ENCODE measurements at places on chromosomes 4 and X.

- no peak for DNase-seq
Observed at GRCh38 chrX:28920153-28920943, 333.1 kb downstream of the IL1RAPL1 start.

- DNase-seq, result no peak
Observed at GRCh38 chr4:55435141-55435841, 39.5 kb downstream of the TMEM165 start.

GRCh38 chr4:42865572-42866189 is 26.8 kb upstream of the GRXCR1 start:
- no peak for DNase-seq

DNA sequence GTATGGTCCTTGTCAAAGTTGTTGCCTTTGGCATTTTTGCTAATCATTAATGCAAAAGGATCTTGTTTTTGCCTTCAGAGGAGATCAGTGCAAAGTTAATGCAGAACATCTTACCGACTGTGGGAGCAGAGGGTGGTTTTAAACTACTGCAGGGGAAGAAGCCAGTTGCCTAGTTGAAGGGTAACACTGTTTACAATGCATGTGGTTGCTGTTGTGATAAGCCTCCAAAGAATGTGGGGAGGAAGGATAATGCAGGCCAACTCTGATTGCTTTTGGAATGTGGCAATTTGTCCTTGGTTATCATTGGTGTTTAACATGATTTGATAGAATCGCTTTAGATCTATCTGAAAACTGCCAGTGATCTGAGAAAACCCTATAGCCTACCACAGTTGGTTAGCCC is 204.3 kb upstream of the TLL1 start:
- DNase-seq, result no peak

DNA sequence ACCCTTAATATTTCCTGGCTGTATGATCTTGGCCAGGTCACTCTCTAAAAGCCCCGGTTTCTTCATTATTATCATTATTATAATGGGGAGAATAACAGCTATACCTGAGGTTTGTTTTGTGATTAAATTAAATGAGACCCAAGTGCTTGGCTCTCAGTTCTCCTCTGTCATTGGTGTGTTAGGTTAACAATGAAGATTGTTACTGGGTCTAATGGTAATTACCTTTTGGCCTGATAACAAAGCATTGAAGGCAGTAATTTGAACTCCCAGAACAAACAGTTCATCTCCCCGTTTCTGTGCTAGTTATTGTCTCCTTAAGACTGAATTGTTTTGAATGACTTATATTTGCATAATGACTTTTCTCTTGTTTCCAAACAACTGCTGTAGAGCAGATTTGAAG is 6.8 kb upstream of the ANAPC4 start:
- no peak for DNase-seq

- no peak for DNase-seq
Observed at GRCh38 chr4:123976285-123976684, 579.7 kb downstream of the SPRY1 start.

- no peak for DNase-seq
Observed at GRCh38 chr4:170875868-170876267, 786.1 kb upstream of the AADAT start.

GRCh38 chr4:103067841-103068547 is 8.6 kb downstream of the SLC9B2 start:
- no peak for DNase-seq

- no peak for DNase-seq
Observed at GRCh38 chr4:104451573-104451972, 43.1 kb downstream of the CXXC4 start.

- no peak for DNase-seq
Observed at GRCh38 chrX:19785647-19786046, 101.8 kb downstream of the SH3KBP1 start.

DNA sequence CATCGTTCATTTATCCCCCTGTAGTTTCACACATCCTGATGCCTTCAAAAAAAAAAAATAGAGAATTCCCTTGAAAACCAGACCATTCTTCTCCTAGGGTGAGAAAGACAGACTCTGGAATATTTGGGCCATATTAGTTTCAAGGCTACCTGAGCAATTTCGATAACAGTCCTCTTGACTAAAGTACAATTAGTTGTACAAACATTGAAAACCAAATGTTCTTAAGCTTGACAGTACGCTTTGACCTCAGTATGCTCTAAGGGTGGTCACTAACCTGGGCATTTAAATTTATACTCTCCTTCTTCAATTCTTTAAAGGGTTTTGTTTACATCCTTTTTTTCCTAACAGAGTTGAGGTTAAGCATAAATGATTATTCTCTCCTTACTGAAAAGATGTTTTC is 364.6 kb upstream of the FTHL17 start:
- DNase-seq, result no peak

GRCh38 chrX:144732588-144732987 is 514.7 kb upstream of the SPANXN1 start:
- DNase-seq, result no peak

DNA sequence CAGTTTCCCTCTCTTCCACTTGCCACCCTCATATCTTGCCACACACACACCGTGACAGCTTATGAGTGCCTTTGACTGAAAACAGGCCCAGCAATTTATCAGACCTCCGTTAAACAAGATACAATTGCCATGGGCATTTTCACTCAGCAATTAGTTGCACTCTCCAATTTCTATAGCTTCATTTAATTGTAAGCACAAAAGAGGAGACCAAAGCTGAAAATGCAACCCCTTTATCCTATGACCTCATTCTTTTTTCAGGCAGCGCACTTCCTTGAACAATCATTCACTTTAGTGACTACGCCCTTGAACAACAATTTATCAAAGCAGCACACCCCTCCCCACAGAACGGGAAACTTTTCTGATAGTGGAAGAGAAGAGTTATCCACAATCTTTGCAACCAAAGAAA is 4.1 kb downstream of the POF1B start:
- DNase-seq, result no peak

DNA sequence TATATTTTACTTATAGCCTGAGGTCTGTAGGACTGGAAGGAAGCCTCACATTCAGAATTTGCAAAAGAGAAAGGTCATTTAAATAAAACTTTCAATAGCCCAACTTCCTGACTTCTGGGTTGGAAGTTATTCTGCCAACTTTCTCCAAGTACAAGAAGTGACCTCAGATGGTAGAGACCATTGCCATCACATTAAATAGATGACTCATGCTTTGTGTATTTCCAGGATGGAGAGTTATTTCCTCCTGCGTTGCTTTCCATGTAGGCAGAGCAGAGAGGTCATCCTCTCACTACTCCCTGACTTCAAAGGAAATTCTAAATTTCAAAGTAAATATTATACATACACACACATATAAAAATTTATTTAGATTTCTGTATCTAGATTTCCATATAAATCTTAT is 73.0 kb upstream of the NR3C2 start:
- no peak for DNase-seq

- no peak for DNase-seq
Observed at GRCh38 chrX:15451913-15452312, 41.2 kb downstream of the PIR start.

- DNase-seq, result no peak
Observed at GRCh38 chr4:55673424-55673823, 37.3 kb upstream of the NMU start.

DNA sequence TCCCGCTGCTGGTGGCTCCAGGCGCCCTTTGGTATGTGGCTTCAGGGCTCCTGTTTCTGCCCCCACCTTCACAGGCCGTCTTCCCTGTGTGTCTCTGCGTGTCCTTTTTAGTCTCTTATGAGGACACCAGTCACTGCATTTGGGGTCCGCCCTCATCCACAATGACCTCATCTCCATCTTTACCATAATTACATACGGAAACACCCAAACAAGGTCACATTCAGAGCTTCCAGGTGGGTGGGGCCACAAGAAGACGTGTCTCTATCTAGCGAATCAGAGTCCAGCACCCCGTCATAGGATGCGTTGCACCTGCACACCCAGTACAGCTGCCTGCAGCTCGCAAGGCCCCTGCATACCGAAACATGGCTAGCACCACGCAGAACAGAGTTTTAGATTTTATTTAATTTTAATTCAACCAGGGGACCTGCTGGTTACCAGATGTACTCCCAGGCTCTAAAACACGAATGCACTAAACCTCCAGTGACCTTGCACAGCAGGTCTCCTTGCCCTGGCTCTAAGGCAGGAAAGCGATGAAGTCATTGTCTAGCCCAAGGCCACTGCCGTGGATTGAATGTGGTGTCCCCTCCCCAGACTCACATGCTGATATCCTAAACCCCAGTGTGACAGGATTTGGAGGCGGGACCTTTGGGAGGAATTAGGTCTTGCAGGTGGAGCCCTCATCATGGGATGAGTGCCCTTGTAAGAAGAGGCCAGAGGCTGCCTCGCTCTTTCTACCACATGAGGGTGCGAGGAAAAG is 30.3 kb downstream of the ABLIM2 start:
- DNase-seq, result no peak

DNA sequence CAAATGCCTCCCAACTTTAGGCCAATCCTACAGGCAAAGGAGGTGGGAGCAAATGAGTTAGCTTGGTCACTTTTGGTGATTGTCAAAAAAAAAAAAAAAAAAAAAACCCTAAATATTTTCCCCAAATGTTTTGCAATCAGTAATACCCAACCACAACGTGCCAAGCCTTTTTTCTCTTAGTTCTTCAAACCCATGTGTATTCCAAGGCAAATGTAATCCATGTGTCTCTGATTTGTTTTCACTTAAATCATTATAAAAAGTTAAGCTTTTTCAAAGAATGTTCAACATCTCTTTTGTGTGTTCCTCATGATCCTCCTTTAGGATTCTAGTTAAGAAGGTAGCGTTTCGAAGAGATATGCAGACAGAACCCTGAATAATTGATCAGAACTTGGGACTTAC is 328.4 kb downstream of the PAPSS1 start:
- no peak for DNase-seq

DNA sequence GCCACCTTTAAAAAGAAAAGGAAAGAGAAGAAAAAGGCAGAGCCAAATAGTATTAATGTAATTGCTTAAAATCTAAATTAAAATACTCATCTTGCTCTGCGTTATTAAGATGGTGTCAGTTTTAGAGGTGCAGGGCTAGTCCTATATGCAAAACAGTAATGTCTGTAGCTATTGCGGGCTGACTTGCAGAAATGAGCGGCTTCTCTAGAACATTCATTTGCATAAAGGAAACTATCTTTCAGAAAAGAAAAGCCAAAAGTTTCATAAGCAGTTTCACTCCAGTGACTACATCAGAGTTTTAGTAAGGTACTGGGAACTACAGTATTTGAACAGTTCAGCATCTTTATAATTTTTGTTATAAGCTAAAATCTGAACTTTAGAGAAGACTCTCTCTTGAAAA is 6.0 kb downstream of the SMAD1 start:
- no peak for DNase-seq

GRCh38 chr4:141142423-141142822 is 9.2 kb upstream of the RNF150 start:
- no peak for DNase-seq

- no peak for DNase-seq
Observed at GRCh38 chr4:38803833-38804653, 548 bp downstream of the TLR1 start.

DNA sequence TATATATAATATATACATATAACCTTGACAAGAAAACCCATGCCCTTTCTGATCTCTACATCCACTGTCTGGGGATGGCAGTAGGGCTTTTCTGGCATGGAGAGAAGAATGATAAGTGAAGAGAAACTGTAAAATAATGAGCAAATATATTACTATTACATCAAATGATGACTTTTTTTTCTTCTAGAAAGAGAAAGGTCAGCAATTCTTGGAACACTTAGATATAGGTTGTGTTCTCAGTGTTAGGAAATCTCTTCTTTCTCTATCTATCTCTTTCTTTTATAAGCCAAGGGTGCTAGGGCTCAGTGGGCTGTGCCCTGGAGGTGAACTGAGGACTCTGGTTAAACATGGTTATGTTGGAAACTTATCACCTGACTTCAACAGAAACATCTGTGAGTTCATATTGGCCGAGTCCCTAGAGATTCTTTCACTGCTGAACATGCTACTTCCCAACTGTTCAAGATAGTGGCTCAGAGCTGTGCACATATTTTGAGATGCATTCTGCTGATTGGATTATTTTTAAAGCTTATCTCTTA is 265.1 kb downstream of the GBA3 start:
- DNase-seq, result no peak

- DNase-seq, result no peak
Observed at GRCh38 chr4:165684177-165684805, 188.7 kb upstream of the TLL1 start.

GRCh38 chr4:48372272-48372671 is 30.9 kb downstream of the SLAIN2 start:
- no peak for DNase-seq

GRCh38 chr4:122879001-122879400 is 43.4 kb downstream of the NUDT6 start:
- no peak for DNase-seq

GRCh38 chrX:133939655-133940302 is 45.6 kb downstream of the GPC3 start:
- DNase-seq, result no peak

DNA sequence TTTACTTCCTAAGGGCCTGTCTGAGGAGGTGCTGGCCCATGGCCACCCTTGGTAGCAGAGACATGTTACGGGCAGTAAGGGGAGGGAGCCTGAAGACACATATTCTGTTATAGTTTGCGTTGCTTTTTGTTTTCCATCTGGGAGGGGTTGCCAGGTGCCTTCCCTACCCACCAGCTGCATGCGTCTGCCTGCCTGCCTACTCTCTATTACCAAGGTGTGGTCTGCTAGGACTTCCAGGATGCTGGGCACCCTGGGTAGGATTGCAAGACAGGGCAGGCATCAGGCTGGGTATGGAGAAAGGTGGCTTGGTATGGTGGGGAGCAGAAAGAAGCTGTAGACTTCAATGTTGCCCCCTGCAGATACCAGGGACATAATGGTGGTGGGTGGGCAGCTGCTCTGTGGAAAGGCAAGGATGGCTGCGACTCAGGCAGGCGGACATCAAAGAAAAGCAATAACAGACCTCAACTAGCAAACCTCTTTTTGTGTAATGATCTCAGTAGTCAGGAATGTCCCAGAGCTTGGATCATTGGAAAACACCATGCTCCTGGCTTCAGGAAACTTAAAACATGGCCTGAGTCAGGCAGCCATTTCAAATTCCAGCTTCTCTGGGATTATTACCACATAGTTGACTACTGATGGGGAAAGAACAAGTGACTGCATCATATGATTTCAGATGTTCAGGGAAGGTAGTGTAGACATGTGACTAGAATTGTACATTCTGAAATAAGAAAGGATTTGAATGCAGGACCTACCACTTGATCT is 67.8 kb downstream of the HOPX start:
- DNase-seq, result no peak

DNA sequence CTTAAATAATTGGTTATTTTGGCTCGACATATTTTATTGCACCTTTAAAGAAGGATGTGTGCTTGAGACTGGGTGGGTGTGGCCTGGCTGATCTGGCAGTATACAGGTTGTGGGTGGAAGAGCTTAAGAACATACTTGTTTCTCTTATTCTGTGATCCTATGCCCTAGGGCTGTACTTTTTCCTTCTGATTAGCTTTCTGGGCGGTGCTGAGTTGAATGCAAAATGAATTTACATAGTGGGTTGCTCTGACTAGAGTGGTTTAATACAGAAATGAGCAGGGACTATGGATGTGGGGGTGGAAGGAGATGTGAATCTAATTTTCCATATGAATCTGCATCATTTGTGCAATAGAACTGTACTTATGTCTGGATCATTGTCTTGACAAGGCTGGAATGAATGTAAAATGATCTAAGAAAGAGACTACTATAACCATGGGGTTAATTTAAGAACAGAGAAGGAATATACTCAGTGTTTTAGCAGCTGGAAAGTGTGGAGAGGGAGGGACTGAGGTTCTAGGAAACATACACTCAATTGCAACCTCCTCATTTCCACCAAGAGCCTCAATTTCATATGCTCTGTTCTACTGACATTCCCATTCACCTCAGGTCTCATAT is 73.7 kb downstream of the RLIM start:
- DNase-seq, result no peak

All from vagina (tissue), 2 donors.